Smooth muscle cell of trachea (primary cell): ENCODE measurements at places on chromosomes 3 and 15. TPM values are rescaled to one million over a fixed set of nuclear protein-coding genes. Genes with fewer than 3 reads are reported as not detected.

P2RY13 gene
- total RNA-seq = not detected in 2 replicates

C3orf62 gene
- 1.3 and 2.3 TPM in 2 replicates for total RNA-seq

TMC3 gene
- total RNA-seq = not detected in 2 replicates

GPR15 gene
- not detected in 2 replicates for total RNA-seq

IL17RD gene
- 8.9 TPM in 2 replicates for total RNA-seq

LMAN1L gene
- total RNA-seq = 0.15 TPM in 1 of 2 replicates, not detected in the other

ZNF385D gene
- 0.66 and 6.5 TPM in 2 replicates for total RNA-seq
